ENCODE measurements at places on chromosomes 5 and 9. TPM values are rescaled to one million over a fixed set of nuclear protein-coding genes. Genes with fewer than 3 reads are reported as not detected.

DNA sequence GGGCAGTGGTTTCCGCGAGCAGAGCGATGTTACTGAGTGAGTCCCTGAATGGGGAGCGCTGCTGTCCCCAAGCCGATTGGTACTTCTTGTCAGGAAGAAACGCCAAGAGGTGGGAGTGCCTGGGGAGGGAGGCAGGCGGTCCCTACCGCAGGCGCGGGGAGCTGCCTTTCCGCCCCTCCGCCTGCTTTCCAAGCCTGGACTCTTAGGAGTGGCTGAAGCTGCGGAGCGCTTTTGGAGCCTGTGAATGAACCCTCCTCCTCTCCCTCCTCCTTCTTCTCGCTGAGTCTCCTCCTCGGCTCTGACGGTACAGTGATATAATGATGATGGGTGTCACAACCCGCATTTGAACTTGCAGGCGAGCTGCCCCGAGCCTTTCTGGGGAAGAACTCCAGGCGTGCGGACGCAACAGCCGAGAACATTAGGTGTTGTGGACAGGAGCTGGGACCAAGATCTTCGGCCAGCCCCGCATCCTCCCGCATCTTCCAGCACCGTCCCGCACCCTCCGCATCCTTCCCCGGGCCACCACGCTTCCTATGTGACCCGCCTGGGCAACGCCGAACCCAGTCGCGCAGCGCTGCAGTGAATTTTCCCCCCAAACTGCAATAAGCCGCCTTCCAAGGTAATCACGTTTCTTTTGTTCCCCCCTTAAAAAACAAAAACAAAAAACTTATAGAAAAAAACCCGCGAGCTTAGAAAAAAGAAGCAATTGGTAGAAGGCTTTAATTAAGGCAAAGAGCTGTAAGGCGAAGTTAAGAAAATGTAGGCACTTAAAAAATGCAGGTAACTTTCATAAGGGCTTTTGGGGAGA, at the start of gene VCAN:
Gene VCAN, plus strand, starts transcription at position 340 of the 808 bp plus-strand sequence. CDS start 11,775 bp downstream, outside the sequence.
- H3K36me3 ChIP-seq, result no peaks in the 10 kb centered on the region
- H3K4me1 ChIP-seq, result peaks cover 6% of the 10 kb centered on the region
- peak; percentile 82 for DNase-seq
- H3K4me3 ChIP-seq, result peak within 1 kb of the TSS; percentile 93
- H3K27ac ChIP-seq, result no peak within 1 kb of the TSS

DNA sequence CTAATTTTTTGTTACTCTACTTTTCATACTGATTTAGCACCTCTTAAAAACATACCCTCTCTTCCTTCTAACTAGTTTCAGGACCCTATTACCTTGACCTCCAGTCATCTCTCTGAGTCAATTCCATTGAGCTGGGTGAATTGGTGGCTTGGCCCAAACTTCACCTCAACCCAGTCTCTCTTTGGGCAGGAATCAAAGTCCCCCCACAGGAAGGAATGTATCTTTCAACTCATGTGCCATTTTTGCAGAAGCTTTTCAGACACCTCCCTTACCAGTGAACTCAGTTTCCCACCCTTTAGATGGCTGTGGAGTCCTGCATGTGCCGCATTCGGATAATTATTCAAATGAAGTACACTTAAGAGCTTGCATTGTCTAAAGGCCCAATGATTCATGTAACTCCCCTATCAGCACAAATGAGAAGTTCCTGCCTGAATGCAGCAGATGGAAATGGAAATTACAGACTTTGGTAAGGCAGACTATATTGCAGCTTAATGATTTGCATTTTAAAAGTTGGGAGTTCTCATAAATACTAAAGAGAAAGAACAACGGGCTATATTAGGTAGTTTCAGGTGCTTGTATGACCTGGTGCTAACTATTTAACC, 693.5 kb downstream of the PTPRD start:
- H3K4me3 ChIP-seq, result no peak overlapping the region
- no peaks in the 10 kb centered on the region for H3K27me3 ChIP-seq
- no peak overlapping the region for H3K27ac ChIP-seq
- H3K4me1 ChIP-seq, result no peaks in the 10 kb centered on the region
- DNase-seq, result peak; percentile 28

DNA sequence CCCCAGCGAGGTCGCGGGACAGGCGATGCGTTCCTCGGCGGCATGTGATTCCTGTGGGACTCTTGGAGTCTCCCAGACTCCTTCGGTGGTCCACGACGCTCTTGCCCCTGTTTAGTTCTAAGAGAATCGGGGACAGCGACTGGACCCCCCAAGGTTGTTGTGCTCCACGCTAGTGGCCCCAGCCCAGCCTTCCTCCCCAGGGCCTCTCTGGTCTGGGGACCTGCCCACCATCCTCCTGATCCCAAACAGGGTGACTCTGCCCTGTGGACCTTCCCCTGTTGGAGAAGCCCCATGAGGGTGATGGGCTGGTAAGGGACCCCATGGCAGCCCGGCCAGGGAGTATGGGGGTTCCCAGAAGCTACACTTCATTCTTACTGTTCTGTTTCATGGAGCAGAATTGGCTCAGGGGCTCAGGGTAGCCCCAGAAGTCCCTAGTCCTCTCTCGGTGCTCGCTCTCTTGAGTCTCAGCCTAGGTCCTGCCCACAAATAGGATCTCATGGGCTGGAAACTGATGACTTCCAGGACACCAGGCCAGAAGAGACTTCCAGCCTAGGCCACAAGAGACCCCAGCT, 880 bp downstream of the CARD19 start:
- H3K4me1 ChIP-seq, result no peaks in the 10 kb centered on the region
- H3K4me3 ChIP-seq, result peak overlapping the region; percentile 79
- 0 out of 2 replicates have a peak, but pooled peaks cover 2% of the 10 kb centered on the region for H3K36me3 ChIP-seq
- H3K27me3 ChIP-seq, result no peaks in the 10 kb centered on the region
- no peak overlapping the region for H3K27ac ChIP-seq

GRCh38 chr9:126325821-126326220, 808 bp upstream of the MVB12B start:
- H3K36me3 ChIP-seq, result no peaks in the 10 kb centered on the region
- H3K27me3 ChIP-seq, result no peaks in the 10 kb centered on the region
- H3K27ac ChIP-seq, result no peak overlapping the region
- no peak for DNase-seq
- H3K4me3 ChIP-seq, result peak overlapping the region; percentile 82

- no peaks in the 10 kb centered on the region for H3K27me3 ChIP-seq
- H3K4me3 ChIP-seq, result no peak overlapping the region
- H3K27ac ChIP-seq, result no peak overlapping the region
- H3K36me3 ChIP-seq, result no peaks in the 10 kb centered on the region
- no peak for DNase-seq
Measured at GRCh38 chr9:99867968-99868367, 38.5 kb upstream of the STX17 start.

- H3K27me3 ChIP-seq, result no peaks in the 10 kb centered on the region
- peaks cover 8% of the 10 kb centered on the region for H3K4me1 ChIP-seq
- DNase-seq, result no peak
Measured at GRCh38 chr5:160488394-160489325, 67.0 kb downstream of the PTTG1 start.

DNA sequence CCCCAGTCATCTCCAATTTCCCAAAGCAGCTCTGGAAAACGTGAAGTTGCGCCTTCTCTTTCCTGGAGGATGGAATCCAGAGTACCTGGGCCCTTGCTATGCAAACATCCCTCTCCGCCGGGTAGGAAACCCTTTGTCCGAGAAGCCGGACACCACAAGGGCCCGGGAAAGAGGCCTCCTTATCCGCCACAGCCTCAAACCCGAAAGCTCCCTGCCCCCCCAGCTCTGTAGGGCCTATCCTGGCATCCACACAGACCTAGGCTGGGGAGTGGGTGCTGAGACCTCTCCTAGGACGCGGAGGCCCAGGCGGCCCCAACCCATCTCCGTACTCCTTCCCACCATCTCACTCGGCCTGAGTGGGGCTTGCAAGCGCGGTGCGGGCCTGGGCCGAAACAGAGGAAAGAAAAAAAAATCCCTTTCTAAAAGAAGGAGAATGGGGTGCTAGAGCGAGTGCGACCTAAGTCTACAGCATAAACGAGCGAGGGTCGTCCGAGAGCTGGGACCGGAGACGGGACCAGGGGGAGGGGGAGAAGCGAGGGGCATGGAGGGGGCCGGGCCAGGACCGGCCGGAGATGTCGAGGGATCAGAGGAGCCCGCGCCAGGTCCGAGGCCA, 624 bp downstream of the FBXW11 start:
- peaks cover 10% of the 10 kb centered on the region for H3K36me3 ChIP-seq
- H3K27me3 ChIP-seq, result no peaks in the 10 kb centered on the region
- no peak overlapping the region for H3K27ac ChIP-seq

DNA sequence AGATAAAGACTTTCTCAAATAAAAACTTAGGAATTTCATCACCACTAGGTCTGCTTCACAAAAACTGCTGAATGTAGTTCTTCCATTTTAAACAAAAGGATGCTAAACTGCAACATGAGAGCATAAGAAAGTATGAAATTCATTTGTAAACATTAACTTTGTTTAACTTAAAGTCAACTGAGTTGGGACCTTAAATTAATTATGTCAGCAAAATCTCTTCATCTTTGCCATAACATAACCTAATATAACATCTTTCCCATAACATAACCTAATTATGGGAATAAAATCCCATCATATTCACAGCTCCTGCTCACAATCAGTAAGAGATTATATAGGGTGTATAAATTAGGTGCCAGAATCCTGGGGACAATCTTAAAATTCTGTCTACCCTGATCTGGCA, 78.8 kb upstream of the PCSK5 start:
- no peak for DNase-seq
- peaks cover 4% of the 10 kb centered on the region for H3K36me3 ChIP-seq
- H3K4me3 ChIP-seq, result no peak overlapping the region
- no peaks in the 10 kb centered on the region for H3K4me1 ChIP-seq
- H3K27ac ChIP-seq, result no peak overlapping the region
- no peaks in the 10 kb centered on the region for H3K27me3 ChIP-seq

GRCh38 chr5:52693280-52693679, 94.4 kb upstream of the ITGA1 start:
- H3K36me3 ChIP-seq, result no peaks in the 10 kb centered on the region
- H3K4me3 ChIP-seq, result no peak overlapping the region
- peak; percentile 45 for DNase-seq
- H3K27me3 ChIP-seq, result no peaks in the 10 kb centered on the region

DNA sequence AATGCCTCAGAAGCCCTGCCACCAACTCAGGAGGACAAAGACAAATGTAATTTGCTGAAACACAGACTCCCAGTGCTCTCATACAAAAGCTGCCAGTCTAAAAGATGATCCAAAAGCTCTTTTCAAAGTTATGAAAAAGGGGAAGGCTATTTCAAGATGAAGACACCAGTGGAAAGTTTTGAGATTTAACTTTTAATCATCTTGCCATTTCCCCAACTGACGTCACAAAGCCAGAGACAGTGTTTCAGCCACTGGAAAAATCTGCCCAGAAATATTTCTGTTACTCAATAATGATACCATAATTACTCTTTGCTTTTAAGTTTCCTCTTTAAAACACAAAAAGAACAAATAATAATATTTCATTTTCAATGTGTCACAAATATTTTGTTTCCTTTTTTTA, 20.9 kb downstream of the ENG start:
- H3K4me1 ChIP-seq, result no peaks in the 10 kb centered on the region
- no peak for DNase-seq
- H3K27me3 ChIP-seq, result no peaks in the 10 kb centered on the region
- no peaks in the 10 kb centered on the region for H3K36me3 ChIP-seq

DNA sequence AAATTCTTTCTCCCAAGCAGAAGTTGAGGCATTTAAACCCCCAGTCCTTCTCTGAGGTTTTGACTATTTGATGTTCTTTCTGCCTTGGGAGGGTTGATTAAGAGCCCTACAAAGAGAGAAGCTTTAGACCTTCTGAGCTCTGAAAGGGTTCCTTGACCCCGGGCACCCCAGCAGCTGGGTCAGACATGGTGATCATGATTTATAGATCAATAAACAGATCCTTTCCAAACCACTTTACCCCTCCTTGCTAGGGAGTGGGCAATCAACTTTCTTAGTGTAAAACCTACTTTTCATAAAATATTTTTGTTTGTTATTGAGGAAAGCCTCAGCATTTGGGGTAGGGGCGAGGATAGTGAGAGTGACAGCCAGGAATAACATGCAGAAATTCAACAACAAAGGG, 117.6 kb downstream of the PRDM6 start:
- H3K36me3 ChIP-seq, result no peaks in the 10 kb centered on the region
- H3K4me1 ChIP-seq, result no peaks in the 10 kb centered on the region
- DNase-seq, result no peak
- no peaks in the 10 kb centered on the region for H3K27me3 ChIP-seq
- H3K27ac ChIP-seq, result no peak overlapping the region

DNA sequence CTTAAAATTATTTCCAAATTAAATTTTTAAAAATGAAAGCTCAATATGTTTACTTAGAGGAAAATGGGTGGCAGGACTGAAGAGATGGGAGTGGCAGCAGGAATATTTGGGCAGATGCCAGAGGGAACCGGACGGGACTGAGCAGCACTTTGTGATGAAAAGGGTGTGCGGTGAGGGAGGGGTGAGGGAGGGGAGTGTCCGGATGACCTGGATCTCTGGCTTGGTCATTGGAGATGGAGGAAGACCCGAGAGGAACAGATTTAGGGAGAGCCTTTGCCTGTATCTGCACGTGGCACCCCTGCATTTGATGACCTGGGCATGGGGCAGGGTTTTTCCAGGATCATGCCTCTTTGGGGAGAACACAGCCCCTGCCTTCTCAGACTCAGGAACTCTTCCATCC, 201.1 kb upstream of the MVB12B start:
- no peaks in the 10 kb centered on the region for H3K36me3 ChIP-seq
- DNase-seq, result no peak
- H3K27me3 ChIP-seq, result no peaks in the 10 kb centered on the region
- H3K4me1 ChIP-seq, result no peaks in the 10 kb centered on the region

DNA sequence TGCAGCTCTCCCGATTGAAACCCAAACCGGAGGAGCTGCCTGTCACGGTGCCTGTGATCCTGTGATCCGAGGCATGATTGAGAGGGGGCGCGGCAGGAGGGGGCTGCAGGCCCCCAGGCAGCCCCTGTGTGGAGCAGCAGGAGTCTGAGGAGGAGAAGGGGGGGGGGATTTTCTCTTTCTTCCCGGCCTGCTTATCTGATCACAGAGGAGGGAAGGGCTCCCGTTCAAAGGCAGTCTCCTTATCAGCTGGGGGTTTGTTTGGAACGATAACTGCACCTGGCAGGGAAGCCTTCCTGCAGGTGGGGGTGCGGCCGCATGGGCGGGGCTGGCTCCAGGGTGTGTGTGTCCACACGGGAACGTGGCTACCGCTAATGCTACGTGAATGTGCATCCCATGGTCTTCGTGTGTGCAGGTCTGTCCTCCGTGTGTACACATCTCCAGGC, 38.4 kb downstream of the LMX1B start:
- no peak overlapping the region for H3K27ac ChIP-seq
- no peak overlapping the region for H3K4me3 ChIP-seq
- no peaks in the 10 kb centered on the region for H3K36me3 ChIP-seq
- no peak for DNase-seq
- H3K4me1 ChIP-seq, result no peaks in the 10 kb centered on the region
- H3K27me3 ChIP-seq, result no peaks in the 10 kb centered on the region

- H3K36me3 ChIP-seq, result no peaks in the 10 kb centered on the region
- no peak for DNase-seq
- H3K4me1 ChIP-seq, result no peaks in the 10 kb centered on the region
Measured at GRCh38 chr5:147248561-147248960, 13.7 kb downstream of the STK32A start.

GRCh38 chr5:170509348-170509660, 5.5 kb downstream of the KCNIP1 start:
- no peak for DNase-seq
- H3K36me3 ChIP-seq, result no peaks in the 10 kb centered on the region
- no peak overlapping the region for H3K4me3 ChIP-seq
- H3K4me1 ChIP-seq, result no peaks in the 10 kb centered on the region
- H3K27me3 ChIP-seq, result peaks cover 11% of the 10 kb centered on the region
- H3K27ac ChIP-seq, result no peak overlapping the region

FCN2 gene
- total RNA-seq, result not detected

PARP8 gene
- total RNA-seq, result 34.0 TPM

SCGB3A2 gene
- total RNA-seq, result 62.5 TPM

SPINK6 gene
- not detected for total RNA-seq
